Breast epithelium (tissue), 4 donors: ENCODE measurements at places on chromosomes 5 and 9.
A peak's percentile ranks its signal among the peaks of the same experiment; 100 is the strongest.

DNA sequence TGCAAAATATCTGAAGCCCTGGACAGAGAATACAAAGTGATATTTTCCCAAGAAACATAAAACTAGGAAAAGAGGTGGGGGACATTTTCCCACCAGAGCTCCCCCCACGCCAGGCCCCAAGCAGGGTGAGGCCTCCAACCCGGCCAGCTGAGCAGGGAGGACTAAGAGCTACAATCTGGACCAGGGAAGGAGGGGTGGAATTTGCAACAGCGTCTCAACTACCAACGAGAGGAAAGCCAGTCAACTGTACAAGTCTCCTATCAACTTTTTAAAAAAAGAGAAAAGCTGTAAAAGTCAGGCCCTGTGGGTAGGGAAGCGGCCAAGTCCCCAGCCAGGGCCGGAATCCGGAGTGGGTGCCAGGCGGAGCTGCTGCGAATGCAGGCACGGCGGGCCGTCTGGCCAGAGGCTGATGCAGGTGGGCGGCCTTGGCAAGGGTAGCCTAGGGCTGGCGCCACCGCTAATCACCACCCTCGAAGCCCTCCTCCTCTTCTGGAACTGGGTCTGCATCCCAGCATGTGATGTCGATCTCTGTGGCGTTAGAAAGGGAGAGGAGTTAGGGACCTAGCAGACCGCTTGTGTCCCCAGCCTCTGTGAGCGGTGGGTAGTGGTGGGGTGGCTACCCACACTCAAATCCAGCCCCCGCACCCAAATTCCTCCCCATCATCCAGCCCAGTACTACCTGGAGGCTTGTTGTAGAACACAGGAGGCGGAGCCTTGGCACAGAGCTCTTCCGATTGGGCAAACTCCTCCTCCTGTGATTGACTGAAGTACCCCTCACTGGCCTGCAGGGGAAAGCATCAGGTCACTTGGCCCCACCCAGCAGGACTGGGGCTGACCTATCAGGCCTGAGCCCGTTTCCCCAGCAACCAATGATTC lies 10.6 kb downstream of the PRR7 start:
- no peaks in the 10 kb centered on the region for H3K4me1 ChIP-seq
- no peaks in the 10 kb centered on the region for H3K36me3 ChIP-seq
- H3K27me3 ChIP-seq: peaks cover 2% of the 10 kb centered on the region
- DNase-seq: no peak
- H3K27ac ChIP-seq: peak overlapping the region; percentile 81
- H3K4me3 ChIP-seq: no peak overlapping the region

- no peak for DNase-seq
- no peaks in the 10 kb centered on the region for H3K27me3 ChIP-seq
- no peak overlapping the region for H3K4me3 ChIP-seq
- H3K4me1 ChIP-seq: no peaks in the 10 kb centered on the region
These were observed 360.5 kb downstream of the BNC2 start for GRCh38 chr9:16509997-16510396.

GRCh38 chr5:56329652-56330051 lies 96.5 kb upstream of the ANKRD55 start:
- H3K4me1 ChIP-seq: no peaks in the 10 kb centered on the region
- no peaks in the 10 kb centered on the region for H3K36me3 ChIP-seq
- no peak overlapping the region for H3K27ac ChIP-seq
- no peak overlapping the region for H3K4me3 ChIP-seq
- no peaks in the 10 kb centered on the region for H3K27me3 ChIP-seq

- no peak within 1 kb of the TSS for H3K4me3 ChIP-seq
- no peak for DNase-seq
- no peaks in the 10 kb centered on the region for H3K4me1 ChIP-seq
- no peak within 1 kb of the TSS for H3K27ac ChIP-seq
- no peaks in the 10 kb centered on the region for H3K36me3 ChIP-seq
These were observed at the start of gene ATP10B for GRCh38 chr5:160852049-160852448. ATP10B (minus strand) TSS chr5:160852211; CDS start chr5:160688074, 164,137 bp downstream.

GRCh38 chr9:98789483-98790133 lies 6.7 kb downstream of the ANKS6 start:
- H3K27me3 ChIP-seq: no peaks in the 10 kb centered on the region
- no peaks in the 10 kb centered on the region for H3K4me1 ChIP-seq
- H3K36me3 ChIP-seq: no peaks in the 10 kb centered on the region

- H3K4me3 ChIP-seq: no peak overlapping the region
- peaks cover 6% of the 10 kb centered on the region for H3K36me3 ChIP-seq
- H3K27me3 ChIP-seq: no peaks in the 10 kb centered on the region
These were observed 21.6 kb downstream of the NFX1 start for GRCh38 chr9:33311953-33312352.

DNA sequence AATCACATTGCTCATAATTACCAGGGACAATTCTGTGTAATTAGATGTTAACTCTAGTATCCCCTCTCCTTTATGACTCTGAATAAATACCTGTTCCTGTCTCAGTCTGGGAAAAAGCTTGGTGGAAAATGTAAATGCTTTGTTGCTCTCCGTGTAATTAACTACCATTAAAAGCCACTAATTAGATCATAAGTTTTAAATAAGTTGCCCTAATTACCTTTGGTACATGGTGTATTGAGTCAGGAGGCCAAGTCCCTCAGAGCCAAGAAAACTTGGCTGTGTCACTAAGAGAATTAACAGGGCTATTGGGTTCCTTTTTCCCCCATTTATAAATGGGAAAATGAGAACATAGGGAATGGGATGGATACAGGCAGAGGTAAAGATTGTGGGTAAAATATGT lies 617.6 kb downstream of the TLR4 start:
- DNase-seq: no peak
- no peaks in the 10 kb centered on the region for H3K4me1 ChIP-seq
- no peaks in the 10 kb centered on the region for H3K27me3 ChIP-seq
- no peak overlapping the region for H3K4me3 ChIP-seq

DNA sequence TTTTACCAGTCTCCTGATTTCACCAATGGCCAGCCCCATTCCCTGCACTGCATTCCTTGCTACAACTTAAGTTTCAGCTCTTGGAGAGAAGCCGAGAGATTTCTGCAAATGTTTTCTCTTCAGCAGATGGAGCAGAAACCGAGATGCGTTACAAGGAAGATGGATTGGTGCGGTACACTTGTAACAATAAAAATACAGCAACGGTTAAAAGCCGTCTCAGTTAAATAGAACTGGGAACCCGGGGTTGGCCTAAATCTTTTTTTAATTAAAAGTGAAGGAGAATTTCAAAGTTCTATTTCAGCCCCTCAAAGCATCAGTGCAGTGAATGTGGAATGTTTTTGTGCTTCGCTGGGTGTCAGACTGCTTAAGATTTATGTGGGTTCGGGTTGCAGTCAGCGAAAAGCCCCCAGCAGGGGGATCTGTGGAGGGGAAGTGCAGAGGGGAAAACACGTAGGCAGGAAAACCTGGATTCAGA lies 19.8 kb downstream of the BRINP1 start:
- H3K4me1 ChIP-seq: no peaks in the 10 kb centered on the region
- H3K27me3 ChIP-seq: no peaks in the 10 kb centered on the region
- no peak for DNase-seq
- no peak overlapping the region for H3K4me3 ChIP-seq

DNA sequence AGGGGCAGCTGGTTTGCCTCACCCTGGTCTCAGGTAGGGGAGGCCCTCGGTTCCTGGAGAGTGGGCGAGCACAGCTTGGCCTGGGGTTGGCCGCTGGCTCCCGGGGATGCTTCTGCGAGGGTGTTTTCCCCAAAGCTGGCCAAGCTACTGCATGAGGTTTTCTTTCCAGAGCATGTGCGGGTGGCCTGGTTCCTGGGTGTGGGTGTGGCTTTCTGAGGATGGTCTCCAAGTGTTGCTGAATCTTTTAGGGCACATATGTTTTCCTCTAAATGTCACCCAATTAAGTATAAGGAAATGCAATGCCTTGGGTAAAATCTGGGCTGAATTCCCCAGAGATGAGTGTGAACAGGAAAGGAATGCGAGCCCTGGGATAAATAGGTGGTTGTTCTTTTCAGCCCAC lies 115.8 kb upstream of the ICE1 start:
- no peaks in the 10 kb centered on the region for H3K4me1 ChIP-seq
- H3K4me3 ChIP-seq: no peak overlapping the region
- H3K27me3 ChIP-seq: no peaks in the 10 kb centered on the region
- DNase-seq: no peak
- H3K27ac ChIP-seq: no peak overlapping the region

DNA sequence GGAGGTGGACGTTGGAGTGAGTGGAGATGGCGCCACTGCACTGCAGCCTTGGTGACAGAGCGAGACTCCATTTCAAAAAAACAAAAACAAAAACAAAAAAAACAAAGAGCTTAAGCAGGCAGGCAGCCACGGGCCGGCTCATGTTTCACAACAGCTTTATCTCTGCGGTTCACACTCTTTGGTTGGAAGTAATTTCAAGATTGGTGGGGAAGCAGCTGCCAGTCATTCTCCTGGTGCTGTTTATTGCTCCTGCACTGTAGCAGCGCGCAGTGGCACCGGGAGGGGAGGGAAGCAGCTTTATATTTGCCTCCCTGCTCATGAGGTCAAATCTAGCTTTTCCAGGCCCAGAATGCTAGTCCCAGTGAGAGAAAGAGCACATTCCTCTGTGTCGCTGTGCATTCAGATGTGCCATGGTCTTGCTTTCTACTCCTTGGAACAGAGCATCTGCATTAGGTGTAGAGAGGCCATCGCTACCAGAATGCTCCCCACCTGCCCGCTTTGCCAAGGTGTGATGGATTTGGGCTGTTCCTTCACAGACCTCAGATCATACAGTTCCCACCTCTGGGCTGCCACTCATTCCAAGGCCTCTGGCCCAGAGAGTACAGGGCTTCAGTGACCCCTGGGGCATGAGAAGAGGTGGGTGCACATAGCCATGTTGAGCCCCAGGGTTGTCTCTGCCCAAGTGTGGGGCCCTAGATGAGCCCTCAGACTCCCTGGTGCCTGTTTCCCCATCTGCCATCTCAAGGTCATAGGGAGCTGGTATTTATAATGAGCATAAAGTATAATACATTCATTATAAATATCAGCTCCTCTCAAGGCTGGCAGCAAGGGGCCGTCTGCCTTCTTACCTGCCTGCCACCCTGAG lies 270.4 kb downstream of the MED10 start:
- no peaks in the 10 kb centered on the region for H3K27me3 ChIP-seq
- DNase-seq: no peak
- no peak overlapping the region for H3K4me3 ChIP-seq
- H3K4me1 ChIP-seq: no peaks in the 10 kb centered on the region

GRCh38 chr5:176436656-176437055 lies 11.5 kb upstream of the FAF2 start:
- DNase-seq: no peak
- H3K4me3 ChIP-seq: no peak overlapping the region
- H3K4me1 ChIP-seq: no peaks in the 10 kb centered on the region
- H3K27ac ChIP-seq: no peak overlapping the region

GRCh38 chr5:166349046-166349445 lies 1942.4 kb upstream of the WWC1 start:
- H3K27me3 ChIP-seq: no peaks in the 10 kb centered on the region
- no peak overlapping the region for H3K4me3 ChIP-seq
- H3K36me3 ChIP-seq: no peaks in the 10 kb centered on the region
- no peak for DNase-seq

- no peaks in the 10 kb centered on the region for H3K27me3 ChIP-seq
- no peak overlapping the region for H3K4me3 ChIP-seq
These were observed 42.3 kb upstream of the VDAC1 start for GRCh38 chr5:134046801-134047686.

DNA sequence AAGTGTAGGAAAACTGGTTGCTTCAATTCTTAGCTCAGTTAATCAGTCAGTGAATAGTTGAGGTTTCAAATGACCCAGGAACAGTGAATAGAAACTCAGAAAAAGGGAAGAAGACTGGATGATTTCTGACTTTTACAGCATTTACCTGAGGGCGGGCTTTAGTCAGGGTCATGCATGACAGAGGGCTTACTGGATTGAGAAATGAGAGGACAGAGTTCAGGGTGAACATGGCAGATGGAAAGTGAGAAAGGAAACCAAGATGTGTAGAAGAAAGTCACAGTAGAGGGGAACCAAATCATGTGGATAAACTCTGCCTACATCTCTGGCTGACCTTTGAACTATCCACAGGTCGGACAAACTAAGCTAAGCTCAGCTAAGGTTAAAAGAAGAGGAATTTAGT lies 596.0 kb downstream of the SEMA5A start:
- H3K27ac ChIP-seq: no peak overlapping the region
- no peaks in the 10 kb centered on the region for H3K27me3 ChIP-seq

- no peak overlapping the region for H3K4me3 ChIP-seq
- no peaks in the 10 kb centered on the region for H3K27me3 ChIP-seq
- no peak overlapping the region for H3K27ac ChIP-seq
- no peaks in the 10 kb centered on the region for H3K4me1 ChIP-seq
These were observed 202.5 kb upstream of the NMUR2 start for GRCh38 chr5:152607401-152608160.

DNA sequence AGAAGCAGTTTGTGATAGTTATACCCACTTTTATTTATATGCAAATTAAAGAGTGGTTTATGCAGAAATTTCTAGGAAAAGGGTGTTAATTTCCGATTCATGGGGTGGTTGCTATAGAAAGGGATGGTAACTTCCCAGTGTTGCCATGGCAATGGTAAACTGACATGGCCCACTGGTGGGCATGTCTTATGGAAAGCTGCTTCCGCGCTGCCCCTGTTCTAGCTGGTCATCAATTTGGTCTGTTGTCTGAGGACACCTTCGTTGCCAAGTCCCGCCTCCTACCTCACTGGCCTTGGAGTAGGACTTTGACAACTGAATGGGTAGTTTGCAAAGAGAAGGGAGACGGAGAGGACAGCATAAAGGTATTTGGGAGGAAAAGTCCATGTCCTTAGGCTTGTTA lies 74.0 kb upstream of the SMIM23 start:
- H3K27me3 ChIP-seq: no peaks in the 10 kb centered on the region
- H3K4me3 ChIP-seq: no peak overlapping the region
- no peaks in the 10 kb centered on the region for H3K4me1 ChIP-seq
- DNase-seq: no peak
- no peaks in the 10 kb centered on the region for H3K36me3 ChIP-seq
- H3K27ac ChIP-seq: no peak overlapping the region

DNA sequence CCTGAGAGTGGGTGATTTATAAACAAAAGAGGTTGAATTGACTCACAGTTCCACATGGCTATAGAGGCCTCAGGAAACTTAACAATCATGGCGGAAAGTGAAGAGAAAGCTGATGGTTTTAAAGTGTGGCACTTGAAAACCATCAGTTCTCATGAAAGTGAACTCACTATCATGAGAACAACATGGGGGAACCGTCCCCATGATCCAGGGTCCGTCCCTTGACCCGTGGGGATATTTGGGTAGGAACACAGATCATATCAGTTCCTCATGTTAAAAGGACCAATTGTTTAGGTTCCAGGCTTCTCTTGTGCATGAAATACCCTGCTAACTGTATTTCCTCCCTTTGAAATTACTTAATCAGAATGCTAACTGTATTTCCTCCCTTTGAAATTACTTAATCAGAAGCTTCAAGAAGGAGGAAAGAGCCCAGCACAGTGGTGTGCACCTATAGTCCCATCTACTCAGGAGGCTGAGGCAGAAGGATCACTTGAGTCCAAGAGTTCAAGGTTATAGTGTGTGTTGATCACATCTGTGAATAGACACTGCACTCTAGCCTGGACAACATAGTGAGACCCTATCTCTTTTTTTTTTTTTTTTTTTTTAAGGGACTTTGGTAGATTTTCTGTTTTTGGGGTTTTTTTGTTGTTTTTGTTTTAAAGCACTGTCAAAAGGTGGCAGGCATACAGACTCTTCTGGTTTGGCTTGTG lies 24.8 kb downstream of the TTC1 start:
- no peak overlapping the region for H3K27ac ChIP-seq
- DNase-seq: no peak
- peaks cover 4% of the 10 kb centered on the region for H3K36me3 ChIP-seq
- no peaks in the 10 kb centered on the region for H3K27me3 ChIP-seq
- no peak overlapping the region for H3K4me3 ChIP-seq
